ENCODE measurements at places on chromosomes 2 and 18.

DNA sequence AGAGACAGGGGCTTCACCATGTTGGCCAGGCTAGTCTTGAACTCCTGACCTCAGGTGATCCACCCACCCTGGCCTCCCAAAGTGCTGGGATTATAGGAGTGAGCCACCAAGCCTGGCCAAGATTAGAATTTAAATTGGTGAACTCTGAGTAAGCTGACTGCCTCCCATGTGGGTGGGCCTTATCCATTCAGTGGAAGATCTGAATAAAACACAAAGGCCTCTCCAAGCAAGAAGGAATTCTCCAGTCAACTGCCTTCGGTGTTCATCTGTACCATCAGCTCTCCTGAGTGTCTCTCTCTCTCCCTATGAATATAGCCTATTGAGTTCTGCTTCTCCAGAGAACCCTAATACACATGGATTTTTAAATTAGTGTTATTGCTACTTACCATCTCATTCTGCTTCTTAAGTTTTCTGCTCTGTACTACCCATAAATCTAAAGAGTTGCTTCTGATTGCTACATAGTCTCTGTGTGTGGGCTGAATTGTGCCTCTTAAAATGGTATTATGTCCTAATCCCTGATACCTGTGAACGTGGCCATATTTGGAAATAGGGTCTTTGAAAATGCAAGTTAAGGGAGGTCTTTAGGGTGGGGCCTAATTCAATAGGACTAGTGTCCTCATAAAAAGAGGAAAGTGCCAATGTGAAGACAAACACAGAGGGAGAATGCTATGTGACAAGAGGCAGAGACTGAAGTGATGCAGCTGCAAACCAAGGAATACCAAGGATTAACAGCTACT lies 36.3 kb downstream of the FBXO11 start:
- DNase-seq: no peak

DNA sequence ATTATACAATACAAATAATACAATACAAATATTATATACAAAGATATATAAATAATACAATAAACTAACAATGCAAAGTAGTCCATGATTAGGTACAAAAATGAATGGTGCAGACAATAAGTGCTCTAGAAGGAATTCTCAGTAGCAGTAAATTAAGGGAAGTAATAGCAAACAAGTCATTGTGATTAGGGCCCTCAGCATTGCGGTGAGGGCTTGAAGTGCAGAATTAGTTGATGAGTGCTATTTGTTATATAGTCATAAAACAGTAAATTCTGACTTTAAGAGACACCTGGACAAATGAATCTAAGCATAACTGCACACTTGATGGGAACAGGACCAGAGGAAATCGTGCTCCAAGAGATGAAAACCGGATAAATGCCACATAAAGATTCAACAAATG lies 74.9 kb downstream of the ANKRD44 start:
- DNase-seq: no peak

DNA sequence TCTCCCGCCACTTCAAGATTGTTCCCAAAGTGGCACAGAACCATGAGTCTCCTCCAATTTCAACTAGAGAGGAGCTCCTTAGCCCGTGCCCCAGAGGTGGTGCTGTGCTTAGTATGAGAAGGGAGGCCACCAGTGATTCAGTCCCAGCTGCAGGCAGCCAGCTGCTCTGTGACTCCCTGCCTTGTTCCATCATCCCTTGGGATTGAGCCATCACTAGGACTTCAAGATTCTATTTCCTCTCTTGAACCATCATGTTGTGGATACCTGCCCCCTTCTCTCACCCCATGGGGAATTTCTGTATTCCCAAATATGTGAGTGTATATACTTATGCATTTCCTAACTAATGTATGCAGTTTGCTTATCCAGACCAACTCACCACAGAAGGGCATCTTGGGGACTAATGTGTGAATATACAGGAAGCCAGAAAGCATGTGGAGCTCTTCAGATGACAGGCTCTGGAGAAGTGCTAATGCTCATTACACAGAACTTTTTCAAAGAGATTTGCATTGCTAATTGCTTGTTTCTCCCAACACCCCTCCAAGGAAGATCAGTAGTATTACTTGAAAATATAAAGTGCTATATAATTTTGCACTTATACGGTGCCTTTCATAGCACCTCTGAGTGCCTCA lies 111.0 kb upstream of the MAP3K20 start:
- no peak for DNase-seq

- DNase-seq: no peak
Measured at GRCh38 chr2:48507111-48507510, 22.8 kb upstream of the STON1 start.

DNA sequence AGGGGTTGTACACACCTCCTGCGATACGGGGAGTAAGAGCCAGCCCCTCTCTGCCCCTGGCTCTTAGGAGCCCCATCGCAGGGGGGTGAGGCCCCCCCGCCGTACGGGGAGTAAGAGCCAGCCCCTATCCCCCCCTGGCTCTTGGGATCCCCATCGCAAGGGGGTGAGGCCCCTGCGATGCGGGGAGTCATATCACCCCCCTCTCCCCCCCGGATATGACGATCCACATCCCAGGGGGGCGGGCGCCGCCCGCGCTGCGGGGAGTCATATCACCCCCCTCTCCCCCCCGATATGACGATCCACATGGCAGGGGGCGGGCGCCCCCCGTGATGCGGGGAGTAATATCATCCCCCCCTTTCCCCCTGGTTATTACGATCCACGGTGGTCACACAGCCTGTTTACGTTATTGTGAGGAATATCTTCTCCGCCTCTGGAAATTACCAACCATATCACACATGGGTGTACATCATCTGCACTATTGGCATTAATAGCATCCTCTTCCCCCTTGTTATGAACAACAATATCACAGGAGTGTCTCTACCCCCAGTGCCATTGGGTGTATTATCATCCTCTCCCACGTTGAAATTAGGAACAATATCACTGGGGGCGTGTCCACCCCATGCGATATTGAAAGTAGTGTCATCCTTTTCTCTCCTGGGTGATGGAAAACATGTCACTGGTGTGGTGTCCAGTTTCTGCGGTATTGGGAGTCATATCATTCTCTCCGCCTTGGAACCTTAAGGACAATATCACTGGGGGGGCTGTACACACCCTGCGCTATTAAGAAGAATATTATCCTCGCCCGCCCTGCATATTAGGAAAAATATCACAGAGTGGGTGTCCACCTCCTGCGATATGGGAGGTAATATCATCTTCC lies 24.7 kb upstream of the NAGK start:
- no peak for DNase-seq

- no peak for DNase-seq
Measured at GRCh38 chr2:11582862-11583752, 49.3 kb downstream of the GREB1 start.

DNA sequence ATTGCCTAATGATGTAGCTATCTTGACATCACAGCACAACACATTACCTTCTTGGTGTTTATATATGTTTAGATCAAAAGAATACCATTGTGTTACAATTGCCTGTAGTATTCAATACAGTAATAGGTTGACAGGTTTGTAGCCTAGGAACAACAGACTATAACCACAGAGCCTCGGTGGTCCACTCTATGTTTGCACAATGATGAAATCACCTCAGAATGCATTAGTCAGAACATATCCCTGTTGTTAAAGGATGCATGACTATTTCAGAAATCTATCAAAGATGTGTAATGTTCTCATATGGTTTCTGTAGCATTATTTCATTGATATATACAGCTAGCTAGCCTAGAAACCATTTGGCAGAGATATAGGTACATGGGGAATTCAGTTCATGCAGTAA lies 8.9 kb downstream of the METTL5 start:
- DNase-seq: no peak

- no peak for DNase-seq
Measured at GRCh38 chr18:12630136-12630535, 27.8 kb downstream of the SPIRE1 start.

DNA sequence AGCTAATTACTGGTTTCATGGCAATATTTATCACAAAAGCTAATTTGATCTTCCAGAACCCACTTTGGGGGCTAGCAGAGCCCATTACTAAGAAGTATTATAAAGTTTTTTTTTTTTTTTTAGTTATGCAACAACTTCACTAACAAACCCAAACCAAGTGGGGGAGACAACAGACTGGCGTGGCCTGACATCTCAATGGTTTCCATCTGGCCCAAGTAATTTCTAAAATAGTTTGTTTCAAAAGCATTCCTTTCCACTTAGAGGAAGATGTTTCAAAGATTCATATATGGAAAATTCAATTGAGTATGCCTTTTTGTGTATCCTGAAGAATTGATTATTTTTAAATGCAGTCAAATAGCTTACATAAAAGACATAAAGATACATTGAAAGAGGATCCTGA lies 367.1 kb downstream of the HRH4 start:
- DNase-seq: no peak

GRCh38 chr2:239792405-239793084 lies 232.6 kb downstream of the NDUFA10 start:
- DNase-seq: no peak

- no peak for DNase-seq
Measured at GRCh38 chr2:48715956-48716355, 39.6 kb downstream of the LHCGR start.

DNA sequence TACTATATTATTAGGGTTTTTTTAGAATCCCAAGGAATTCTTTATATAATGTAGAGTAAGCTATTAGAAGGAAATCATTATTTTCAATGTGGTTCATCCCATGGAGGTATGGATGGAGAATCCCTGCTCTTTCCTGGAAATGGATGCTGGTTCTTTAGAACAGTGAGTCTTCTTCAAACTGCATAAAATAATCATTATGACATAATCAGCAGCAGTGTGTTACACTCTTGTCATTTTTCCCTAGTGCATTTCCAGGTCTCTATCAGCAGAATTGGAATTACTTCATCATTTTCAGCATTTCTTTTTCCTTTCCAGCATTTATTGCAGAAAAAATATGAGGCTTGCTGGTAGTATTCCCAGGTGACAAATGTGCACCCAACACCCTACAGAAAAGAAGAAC lies 168.1 kb downstream of the ETAA1 start:
- DNase-seq: no peak

DNA sequence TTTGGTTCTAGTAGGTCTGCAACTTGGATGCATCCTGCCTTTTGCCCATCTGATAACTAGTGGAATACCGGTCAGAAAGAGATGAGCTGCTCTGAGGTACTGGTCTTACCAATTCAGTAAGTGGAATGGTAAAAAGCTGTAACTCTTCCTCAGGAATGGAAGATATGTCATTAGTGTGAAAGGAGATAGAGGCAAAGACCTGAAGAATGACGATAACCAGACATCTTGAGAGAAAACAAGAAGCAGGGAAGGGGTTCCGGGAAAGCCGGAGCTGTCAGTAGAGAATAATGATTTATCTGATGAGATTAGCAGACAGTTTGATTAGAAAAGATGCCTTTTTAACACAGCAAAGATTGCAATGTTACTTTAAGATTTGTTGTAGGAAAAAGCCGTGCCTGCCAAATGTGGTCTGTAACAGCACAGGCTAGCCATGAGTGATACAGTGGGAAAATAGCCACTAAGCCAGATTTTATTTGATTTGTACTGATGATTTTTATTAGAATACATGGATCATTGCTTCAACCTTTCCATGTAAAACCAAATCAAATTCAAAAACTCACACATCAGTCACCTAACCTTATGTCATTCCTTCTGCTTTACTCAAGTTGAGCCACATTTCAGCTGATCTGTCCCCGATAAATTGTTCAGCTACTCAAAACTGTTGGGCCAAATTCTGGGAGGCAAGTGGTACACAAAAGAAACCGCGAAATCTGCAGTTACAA lies 110.0 kb downstream of the TCF4 start:
- DNase-seq: no peak

DNA sequence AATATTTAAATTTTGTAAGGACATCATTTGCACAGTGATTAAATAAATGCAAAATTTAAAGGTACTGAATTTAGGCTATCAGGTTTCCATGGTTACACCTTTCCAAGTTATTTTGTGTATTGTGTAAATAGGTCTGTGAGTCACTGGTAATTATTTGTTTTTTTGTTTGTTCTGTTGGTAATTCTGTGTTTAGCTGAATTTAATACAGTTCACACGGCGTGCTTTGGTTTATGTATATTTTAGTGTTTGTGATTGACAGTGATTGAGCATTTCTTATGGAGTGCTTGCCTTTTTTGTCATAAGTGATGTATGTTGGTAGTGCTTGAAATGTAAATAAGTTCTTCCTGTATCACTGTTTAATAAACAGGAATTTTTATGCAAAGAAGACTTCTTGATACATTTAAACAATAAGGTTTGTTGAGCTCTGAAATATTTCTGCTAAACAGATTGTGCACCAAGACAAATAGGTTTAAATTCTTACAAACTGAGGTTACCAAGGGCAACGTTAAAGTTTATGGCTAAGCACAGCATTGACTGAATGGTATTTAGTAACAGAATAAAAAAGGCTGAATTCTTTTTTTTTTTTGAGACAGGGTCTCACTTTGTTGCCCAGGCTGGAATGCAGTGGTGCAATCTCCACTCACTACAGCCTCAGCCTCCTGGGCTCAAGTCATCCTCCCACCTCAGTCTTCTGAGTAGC lies 38.3 kb upstream of the DLX1 start:
- no peak for DNase-seq

DNA sequence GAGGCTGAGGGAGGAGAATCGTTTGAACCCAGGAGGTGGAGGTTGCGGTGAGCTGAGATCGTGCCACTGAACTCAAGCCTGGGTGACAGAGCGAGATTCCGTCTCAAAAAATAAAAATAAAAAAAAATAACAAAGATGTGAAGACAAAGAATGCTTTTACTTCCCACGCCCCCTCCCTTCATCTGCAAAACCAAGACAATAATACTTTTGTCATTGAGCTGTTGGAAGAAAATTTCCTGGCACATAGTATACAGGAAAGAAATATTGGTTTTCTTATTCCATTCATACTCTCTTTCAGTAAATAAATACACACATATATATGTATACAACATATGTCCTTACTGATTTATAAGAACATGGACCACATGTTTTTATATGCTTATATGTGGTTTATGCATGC lies 12.2 kb downstream of the GREB1 start:
- no peak for DNase-seq

- peak; percentile 98 for DNase-seq
Measured at GRCh38 chr2:12169721-12170120, 423.3 kb downstream of the LPIN1 start.

GRCh38 chr2:177193240-177193639 lies 19.4 kb upstream of the HNRNPA3 start:
- DNase-seq: no peak

DNA sequence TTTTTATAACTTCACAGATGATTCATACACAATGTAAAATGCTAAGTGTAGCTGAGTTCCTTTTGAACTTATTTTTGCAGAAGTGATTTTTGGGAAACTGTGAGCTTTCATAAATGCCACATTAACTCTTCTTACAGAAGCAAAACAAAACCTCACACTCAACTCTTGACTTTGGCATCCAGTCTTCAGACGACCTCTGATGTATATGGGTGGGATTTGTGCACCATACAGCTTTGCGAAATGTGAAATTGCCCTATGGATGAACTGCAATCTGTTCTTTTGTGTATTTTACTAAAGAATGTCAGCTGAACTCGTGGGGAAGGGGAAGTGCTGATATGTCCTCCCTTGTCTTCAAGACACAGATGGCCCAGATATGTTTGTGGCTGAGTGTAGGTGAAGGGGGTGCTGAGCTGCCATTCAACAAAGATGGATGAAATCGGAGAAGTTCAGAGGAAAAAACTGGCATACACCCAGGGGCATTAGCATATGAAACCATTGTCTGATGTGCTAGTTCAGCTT lies 218.3 kb downstream of the PTGR3 start:
- DNase-seq: no peak

- no peak for DNase-seq
Measured at GRCh38 chr2:207141386-207141785, 24.4 kb downstream of the KLF7 start.

- DNase-seq: no peak
Measured at GRCh38 chr2:189702071-189702470, 27.6 kb downstream of the ANKAR start.

GRCh38 chr2:170253721-170254230 lies 75.8 kb downstream of the MYO3B start:
- no peak for DNase-seq

All from HS-27A (cell line).